ENCODE measurements at places on chromosomes 7 and 10. TPM values are rescaled to one million over a fixed set of nuclear protein-coding genes. Genes with fewer than 3 reads are reported as not detected.

Gene CPEB3
- 0.82 TPM for polyA plus RNA-seq

Gene RAMP3
- 1.1 TPM for polyA plus RNA-seq

Gene SERPINE1
- 1.2 TPM for polyA plus RNA-seq

- peaks cover 3% of the 10 kb centered on the region for H3K4me1 ChIP-seq
- no peaks in the 10 kb centered on the region for H3K36me3 ChIP-seq
- H3K4me3 ChIP-seq, result no peak overlapping the region
- H3K27me3 ChIP-seq, result no peaks in the 10 kb centered on the region
- no peak overlapping the region for H3K27ac ChIP-seq
Measured at GRCh38 chr10:101912561-101913179, 69.1 kb upstream of the KCNIP2 start.

GRCh38 chr7:40546616-40547501, 412.1 kb downstream of the SUGCT start:
- H3K27ac ChIP-seq, result no peak overlapping the region
- no peaks in the 10 kb centered on the region for H3K4me1 ChIP-seq
- no peak overlapping the region for H3K4me3 ChIP-seq
- no peaks in the 10 kb centered on the region for H3K36me3 ChIP-seq
- no peaks in the 10 kb centered on the region for H3K27me3 ChIP-seq
- no peak for DNase-seq

DNA sequence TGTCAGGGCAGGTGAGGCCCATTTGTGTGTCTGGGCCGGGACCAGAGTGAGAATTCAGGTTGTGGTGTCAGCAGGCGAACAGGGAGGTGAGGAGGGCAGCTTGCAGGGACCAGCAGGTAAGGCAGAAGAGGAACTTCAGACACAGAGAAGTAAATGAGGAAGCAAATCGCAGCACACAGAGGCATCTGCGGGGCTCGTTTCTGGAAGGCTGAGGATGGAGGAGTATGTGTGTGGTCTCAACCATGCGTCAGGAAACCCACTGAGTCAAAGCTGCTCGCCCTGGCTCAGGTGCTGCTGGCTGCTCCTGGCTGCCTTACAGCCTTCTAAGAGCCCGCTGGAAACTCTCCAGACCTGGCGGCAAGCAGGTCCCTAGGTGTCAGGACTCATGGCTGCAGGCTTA, 26.9 kb upstream of the PITRM1 start:
- H3K36me3 ChIP-seq, result no peaks in the 10 kb centered on the region
- no peaks in the 10 kb centered on the region for H3K27me3 ChIP-seq

GRCh38 chr10:124601431-124602120, 140.0 kb downstream of the LHPP start:
- H3K36me3 ChIP-seq, result no peaks in the 10 kb centered on the region
- H3K4me1 ChIP-seq, result no peaks in the 10 kb centered on the region
- no peak for DNase-seq
- no peaks in the 10 kb centered on the region for H3K27me3 ChIP-seq
- H3K27ac ChIP-seq, result no peak overlapping the region
- H3K4me3 ChIP-seq, result no peak overlapping the region

DNA sequence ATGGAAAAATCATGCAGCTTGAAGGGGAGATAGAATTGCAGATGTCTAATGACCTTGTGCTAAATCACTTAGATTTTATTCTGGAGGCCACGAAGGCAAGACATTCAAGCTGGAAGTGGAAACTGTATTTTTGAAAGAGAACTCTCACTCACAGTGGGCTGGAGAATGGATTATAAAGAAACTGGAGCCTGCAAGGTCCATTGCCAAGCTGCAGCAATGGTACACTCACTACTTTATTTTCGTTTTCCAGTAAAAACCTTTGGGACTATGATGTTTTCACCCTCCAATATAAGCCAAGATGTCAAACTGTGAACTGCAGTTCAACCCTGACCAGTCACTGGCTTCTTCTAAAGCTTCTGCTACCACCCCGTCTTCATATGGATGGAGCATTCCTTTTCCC, 62.0 kb downstream of the SKIDA1 start:
- H3K4me1 ChIP-seq, result no peaks in the 10 kb centered on the region
- H3K4me3 ChIP-seq, result no peak overlapping the region
- H3K36me3 ChIP-seq, result no peaks in the 10 kb centered on the region
- no peaks in the 10 kb centered on the region for H3K27me3 ChIP-seq
- DNase-seq, result no peak

DNA sequence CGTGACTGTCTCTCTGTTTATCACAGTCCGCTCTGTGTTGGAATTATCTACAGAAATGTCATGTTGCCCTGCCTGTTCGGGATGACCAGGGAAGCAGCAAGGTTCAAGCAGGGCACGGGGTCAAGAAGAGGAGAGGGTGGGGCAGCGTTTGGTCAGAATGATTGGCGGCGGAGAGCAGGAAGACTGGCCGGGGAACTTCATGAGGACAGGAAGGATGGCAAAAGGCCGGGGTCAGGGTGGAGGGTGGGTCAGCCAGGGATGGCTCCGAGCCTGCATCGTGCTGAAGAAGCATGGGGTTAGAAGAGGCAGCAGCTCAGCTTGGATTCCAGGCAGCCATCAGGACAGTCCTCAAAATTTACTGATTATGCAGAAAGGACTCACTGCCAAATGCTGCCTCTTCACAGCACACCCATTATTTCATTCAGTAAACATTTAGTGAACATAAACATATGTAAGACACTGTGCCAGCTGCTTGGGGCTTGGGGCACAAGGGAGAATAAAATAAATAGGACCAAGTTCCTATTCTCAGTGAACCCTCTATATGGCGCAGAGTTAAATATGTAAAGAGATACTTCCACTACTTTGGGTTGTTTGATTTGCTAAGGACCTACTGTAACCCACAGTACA, 42.8 kb downstream of the WNT2 start:
- no peaks in the 10 kb centered on the region for H3K4me1 ChIP-seq
- no peaks in the 10 kb centered on the region for H3K36me3 ChIP-seq
- no peaks in the 10 kb centered on the region for H3K27me3 ChIP-seq
- DNase-seq, result no peak
- H3K4me3 ChIP-seq, result no peak overlapping the region
- H3K27ac ChIP-seq, result no peak overlapping the region

- no peak for DNase-seq
- peaks cover 39% of the 10 kb centered on the region for H3K4me1 ChIP-seq
- no peak overlapping the region for H3K4me3 ChIP-seq
- H3K36me3 ChIP-seq, result no peaks in the 10 kb centered on the region
- H3K27ac ChIP-seq, result no peak overlapping the region
- peaks cover 21% of the 10 kb centered on the region for H3K27me3 ChIP-seq
Measured at GRCh38 chr10:73905256-73906020, 5.5 kb upstream of the PLAU start.

DNA sequence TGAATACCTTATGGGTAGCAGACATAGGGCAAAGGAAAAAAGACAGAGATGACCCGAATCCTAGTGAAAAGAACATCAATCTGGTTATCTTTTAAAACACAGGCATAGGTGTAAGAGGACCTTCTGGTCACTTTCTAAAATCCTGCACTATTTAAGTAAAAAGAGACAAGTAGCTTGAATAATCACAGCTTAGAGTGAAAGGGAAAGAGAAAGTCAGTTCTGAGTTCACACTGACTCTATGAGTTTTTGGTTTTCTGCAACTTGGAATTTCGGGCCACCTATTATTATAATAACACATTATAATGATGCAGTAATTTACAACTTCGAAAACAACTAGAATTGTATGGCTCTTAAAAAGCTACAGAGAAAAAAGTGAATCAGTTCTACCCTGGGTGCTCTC, 247.8 kb downstream of the DOCK4 start:
- no peak overlapping the region for H3K4me3 ChIP-seq
- no peaks in the 10 kb centered on the region for H3K27me3 ChIP-seq
- no peak overlapping the region for H3K27ac ChIP-seq

DNA sequence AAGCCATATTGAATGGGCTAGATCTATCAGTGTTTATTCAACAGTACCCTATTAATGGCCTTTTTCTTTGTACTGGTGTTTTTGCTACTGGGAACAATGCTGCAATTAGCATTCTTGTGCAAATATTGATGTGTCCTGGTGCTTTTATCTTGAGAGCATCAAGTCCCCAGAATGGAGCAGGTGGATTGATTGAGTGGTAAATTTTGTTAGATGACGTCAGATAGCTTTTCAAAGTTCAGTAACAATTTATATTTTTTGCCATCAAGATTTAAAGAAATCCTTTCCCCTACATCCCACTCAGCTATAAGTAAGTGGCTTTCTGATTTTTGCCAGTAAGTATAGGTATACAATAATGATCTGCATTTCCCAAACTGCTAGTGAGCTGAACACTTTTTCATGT, 63.4 kb upstream of the SYPL1 start:
- H3K27ac ChIP-seq, result no peak overlapping the region
- no peak overlapping the region for H3K4me3 ChIP-seq
- no peaks in the 10 kb centered on the region for H3K27me3 ChIP-seq
- peaks cover 12% of the 10 kb centered on the region for H3K4me1 ChIP-seq

DNA sequence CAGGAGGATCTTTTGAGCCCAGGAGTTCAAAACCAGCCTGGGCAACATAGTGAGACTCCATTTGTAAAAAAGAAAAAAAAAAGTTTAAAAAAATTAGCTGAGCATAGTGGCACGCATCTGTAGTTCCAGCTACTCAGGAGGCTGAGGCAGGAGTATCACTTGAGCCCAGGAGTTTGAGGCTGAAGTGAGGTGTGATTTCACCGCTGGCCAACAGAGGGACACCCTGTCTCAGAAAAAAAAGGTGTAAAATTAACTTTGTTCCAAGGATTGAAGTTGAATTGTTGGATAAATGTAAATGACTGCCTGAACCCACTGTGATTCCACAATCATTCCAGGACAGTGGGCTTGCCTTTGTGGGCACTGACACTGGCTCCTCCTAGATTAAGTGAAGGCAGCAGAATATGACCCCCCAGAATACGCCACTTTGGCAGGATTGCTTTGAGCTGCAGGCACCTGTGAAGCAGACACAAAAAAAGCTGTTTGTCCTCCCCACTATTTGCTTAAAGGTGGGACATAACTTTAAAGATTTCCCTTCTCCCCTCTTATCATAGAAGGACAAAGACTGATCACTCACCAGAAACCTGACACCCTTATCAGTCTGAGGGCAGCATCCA, 57.2 kb upstream of the FOXI2 start:
- H3K4me1 ChIP-seq, result no peaks in the 10 kb centered on the region
- no peak overlapping the region for H3K27ac ChIP-seq
- no peaks in the 10 kb centered on the region for H3K36me3 ChIP-seq
- peak; percentile 35 for DNase-seq

- no peak overlapping the region for H3K4me3 ChIP-seq
- no peaks in the 10 kb centered on the region for H3K4me1 ChIP-seq
- DNase-seq, result peak; percentile 86
Measured at GRCh38 chr7:141754939-141755338, 9.0 kb upstream of the TAS2R3 start.

DNA sequence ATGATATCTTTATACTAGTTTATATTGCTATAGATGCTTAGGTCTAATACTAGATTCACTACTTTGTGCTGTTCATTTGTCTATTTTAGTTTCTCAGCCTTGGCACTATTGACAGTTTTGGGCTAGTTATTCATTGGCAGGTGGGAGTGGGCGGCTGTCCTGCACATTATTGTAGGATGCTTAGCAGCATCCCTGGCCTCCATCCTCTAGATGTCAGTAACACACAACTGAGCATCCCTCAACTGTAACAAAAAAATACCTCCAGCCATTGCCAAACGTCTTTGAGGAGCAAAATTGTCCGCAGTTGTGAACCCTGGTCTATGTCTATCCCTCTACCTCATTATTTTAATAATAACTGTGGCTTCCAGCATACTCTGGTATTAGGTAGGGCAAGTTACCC, 34.4 kb upstream of the PNLIP start:
- H3K27me3 ChIP-seq, result no peaks in the 10 kb centered on the region
- no peak overlapping the region for H3K4me3 ChIP-seq
- DNase-seq, result peak; percentile 44
- H3K36me3 ChIP-seq, result no peaks in the 10 kb centered on the region

DNA sequence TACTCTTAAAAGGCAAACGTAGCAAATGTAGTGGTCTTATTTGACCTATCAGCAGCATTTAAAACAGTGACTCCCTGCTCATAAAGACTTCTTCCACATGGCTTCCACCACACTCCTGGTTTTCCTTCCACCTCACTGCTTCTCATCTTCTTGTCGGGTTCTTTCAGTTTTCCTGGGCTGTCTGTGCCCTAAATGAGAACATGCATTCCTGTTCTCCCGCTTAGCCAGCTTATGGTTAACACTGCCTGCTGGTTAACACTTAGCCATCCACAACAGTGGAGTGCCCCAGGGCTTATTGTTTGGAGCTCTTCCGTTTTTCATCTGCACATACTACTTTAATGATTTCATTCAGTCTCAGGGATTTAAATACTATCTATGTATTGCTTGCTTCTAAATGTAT, 34.3 kb upstream of the EXOC6 start:
- no peaks in the 10 kb centered on the region for H3K4me1 ChIP-seq
- H3K27ac ChIP-seq, result no peak overlapping the region
- H3K36me3 ChIP-seq, result no peaks in the 10 kb centered on the region
- no peaks in the 10 kb centered on the region for H3K27me3 ChIP-seq

- no peak overlapping the region for H3K27ac ChIP-seq
- no peak overlapping the region for H3K4me3 ChIP-seq
- no peaks in the 10 kb centered on the region for H3K36me3 ChIP-seq
- no peak for DNase-seq
- H3K27me3 ChIP-seq, result no peaks in the 10 kb centered on the region
- no peaks in the 10 kb centered on the region for H3K4me1 ChIP-seq
Measured at GRCh38 chr7:12630513-12630819, 57.0 kb upstream of the ARL4A start.

DNA sequence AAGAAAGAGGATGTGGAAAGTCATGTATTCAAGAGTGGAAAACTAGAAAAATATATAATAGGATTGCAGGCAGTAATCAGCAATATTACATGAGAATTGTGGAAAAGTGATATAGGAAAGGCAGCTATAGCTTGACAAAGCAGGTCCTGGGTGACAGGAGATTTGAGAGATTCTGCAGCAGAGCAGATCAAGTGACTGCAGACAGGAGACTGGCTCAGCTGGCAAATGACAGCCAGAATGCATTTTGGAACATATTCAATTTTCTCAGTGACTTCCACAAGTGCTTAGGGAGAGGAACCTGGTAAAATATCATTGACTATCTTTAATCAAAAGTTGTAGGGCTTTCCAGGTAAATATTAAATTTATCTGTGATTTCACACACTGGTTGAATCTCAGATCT, 260.5 kb upstream of the CACNA2D1 start:
- H3K36me3 ChIP-seq, result no peaks in the 10 kb centered on the region
- DNase-seq, result no peak
- no peaks in the 10 kb centered on the region for H3K27me3 ChIP-seq
- H3K4me3 ChIP-seq, result no peak overlapping the region

DNA sequence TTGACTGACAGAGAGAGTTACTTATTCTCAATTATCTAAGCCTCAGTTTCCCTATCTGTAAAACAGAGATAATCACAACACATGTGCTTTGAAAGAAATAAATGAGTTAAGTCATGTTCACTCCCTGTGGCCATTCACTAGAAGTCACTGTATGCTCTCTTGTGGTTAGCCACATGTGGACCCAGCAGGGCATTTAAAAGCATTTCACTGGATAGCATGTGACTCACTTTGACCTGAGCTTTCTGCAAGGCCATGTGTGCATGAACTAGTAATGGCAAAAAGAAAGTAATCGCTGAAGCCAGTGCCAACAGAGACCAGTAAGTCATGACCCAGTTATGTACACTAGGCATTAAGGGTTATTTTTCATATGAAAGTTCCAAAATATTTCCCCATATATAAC, 557.0 kb upstream of the IGFBP3 start:
- H3K27me3 ChIP-seq, result no peaks in the 10 kb centered on the region
- H3K36me3 ChIP-seq, result no peaks in the 10 kb centered on the region
- no peak overlapping the region for H3K4me3 ChIP-seq
- no peak overlapping the region for H3K27ac ChIP-seq

GRCh38 chr10:93065675-93066543, 5.3 kb downstream of the CYP26C1 start:
- no peak overlapping the region for H3K27ac ChIP-seq
- no peaks in the 10 kb centered on the region for H3K36me3 ChIP-seq
- H3K4me3 ChIP-seq, result peak overlapping the region; percentile 55
- peaks cover 100% of the 10 kb centered on the region for H3K27me3 ChIP-seq
- H3K4me1 ChIP-seq, result peaks cover 27% of the 10 kb centered on the region

All from GM23338 (cell line).